ENCODE measurements at places on chromosomes 7 and 10. TPM values are rescaled to one million over a fixed set of nuclear protein-coding genes. Genes with fewer than 3 reads are reported as not detected.

DNA sequence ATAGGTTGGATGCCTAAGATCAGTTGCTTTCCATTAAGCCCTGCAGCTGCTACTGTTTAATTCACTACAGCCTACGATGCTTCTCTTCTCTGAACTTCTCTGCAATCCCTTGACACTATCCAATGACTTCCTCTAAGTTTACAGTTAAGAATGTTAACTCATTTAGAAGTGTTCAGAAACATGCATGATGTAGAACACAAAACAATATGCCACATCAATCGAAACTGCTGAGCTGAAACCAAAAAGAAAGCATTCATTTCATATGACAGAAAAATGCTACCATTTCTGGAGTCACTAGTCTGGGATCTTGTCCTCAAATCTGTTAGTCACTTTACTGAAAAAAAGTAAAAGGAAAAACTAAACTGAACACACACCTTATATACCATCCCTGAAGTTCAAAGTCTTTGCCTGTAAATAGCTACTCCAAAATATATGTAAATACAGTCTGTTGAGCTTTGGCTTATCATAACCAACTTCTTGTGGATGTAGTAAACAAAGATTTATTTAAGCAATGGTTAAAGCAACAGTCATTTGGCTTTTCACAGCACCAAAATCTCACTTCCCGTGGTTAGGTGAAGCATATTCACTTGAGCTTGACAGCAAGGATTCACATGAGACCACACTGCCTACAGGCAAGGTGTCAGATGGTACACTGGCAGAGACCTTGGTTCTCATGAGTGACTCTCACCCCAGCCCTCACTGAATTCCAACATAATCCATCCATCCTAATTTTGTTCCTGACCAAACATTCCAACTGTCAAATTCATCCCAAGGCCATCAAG, 187.0 kb downstream of the PPP1R17 start:
- no peak for DNase-seq

- DNase-seq: peak; percentile 41
Observed at GRCh38 chr7:130394421-130395195, 14.3 kb downstream of the CPA1 start.

DNA sequence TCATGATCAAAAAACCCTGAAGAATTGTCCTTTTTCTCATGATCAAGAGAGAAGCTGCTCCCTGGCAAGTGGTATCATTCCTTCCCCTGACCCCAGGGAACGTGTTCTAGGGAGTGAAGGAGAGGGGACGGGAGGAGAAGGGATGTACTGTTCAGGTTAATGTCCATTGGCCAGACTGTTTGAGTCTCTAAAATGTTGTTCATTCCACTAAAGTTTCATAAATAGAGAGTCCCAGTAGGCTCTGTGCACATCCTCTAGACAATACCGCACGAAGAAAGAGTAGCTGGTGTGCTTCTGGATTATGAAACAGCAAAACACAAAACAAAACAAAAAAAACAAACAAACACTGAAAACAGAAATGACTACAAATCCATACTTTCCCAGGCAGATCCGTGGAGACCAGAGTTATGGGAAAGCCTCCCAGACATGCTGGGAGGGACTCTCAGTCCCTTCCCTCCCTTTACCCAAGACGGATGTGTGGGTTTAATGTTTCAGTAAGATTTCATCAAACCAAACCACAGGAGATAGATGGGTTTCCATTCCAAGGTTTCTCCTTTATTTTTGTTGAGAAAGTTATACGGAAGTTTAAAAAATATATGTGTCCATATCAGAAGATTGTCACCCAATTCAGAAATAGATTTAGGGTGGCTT, 66.5 kb upstream of the TNS3 start:
- DNase-seq: no peak

- no peak for DNase-seq
Observed at GRCh38 chr7:36620166-36620708, 104.1 kb downstream of the AOAH start.

- DNase-seq: no peak
Observed at GRCh38 chr10:106535304-106535953, 629.1 kb downstream of the SORCS1 start.

DNA sequence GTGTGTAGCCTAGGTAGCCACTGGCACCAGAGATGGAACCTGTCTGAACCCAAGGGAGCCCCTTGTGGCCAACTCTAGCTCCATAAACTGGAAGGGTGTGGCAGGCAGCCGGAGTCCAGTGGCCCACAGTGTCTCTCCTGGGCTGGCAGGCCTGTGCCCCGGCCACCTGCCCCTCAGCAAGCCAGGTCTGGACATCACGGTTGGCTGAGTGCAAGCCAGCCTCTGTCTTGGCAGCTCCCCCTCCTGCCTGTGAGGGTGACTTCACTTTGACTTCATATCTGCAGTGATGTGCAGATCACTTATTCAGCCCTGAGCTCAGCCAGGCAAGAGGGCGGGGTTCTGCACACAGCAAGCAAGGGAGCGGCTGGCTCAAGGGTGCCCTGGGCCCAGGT, 1.3 kb upstream of the RET start:
- no peak for DNase-seq

Gene FAM171A1
- 6.8 TPM for total RNA-seq

- DNase-seq: peak; percentile 83
Observed at GRCh38 chr7:100563809-100564400, 9.8 kb downstream of the SAP25 start.

Gene ANKRD1
- not detected for total RNA-seq

Gene VIPR2
- 0.13 TPM for total RNA-seq

- DNase-seq: peak; percentile 41
Observed at GRCh38 chr10:104300736-104301292, 31.8 kb downstream of the GSTO2 start.

- peak; percentile 31 for DNase-seq
Observed at GRCh38 chr10:12186323-12186722, 9.4 kb downstream of the NUDT5 start.

Gene ACSL5
- total RNA-seq: 55.1 TPM

DNA sequence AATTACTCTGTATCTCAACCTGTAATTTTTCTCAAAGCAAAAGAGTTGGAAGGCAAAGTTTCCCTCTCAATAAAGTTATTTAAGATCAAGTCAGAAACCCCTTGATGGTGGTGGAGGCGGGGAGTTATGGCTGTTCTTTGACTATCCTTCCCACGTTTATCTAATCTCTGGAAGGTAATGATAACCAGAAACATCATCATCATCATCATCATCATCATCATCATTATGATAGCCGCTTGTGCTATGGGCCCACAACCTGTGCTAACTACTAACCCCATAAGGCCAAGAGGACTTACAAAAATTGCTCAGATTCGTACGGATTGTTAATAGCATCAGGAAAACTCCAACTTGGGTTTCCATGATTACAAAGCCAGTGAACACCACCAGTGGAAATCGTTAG, 502.3 kb downstream of the SH2D4B start:
- DNase-seq: no peak

Gene DRGX
- not detected for total RNA-seq

GRCh38 chr10:63582690-63583089, 61.5 kb downstream of the REEP3 start:
- no peak for DNase-seq

Gene ADAM12
- total RNA-seq: 1.2 TPM

Gene C10orf105
- 0.25 TPM for total RNA-seq

Gene PRLHR
- total RNA-seq: not detected
